Activated effector memory CD4-positive, alpha-beta T cell treated with anti-CD3 and anti-CD28 coated beads, Interleukin-2, amount 50 U/mL, for 16 hours (primary cell): ENCODE measurements at places on chromosomes 4 and X.
A peak's percentile ranks its signal among the peaks of the same experiment; 100 is the strongest.

DNA sequence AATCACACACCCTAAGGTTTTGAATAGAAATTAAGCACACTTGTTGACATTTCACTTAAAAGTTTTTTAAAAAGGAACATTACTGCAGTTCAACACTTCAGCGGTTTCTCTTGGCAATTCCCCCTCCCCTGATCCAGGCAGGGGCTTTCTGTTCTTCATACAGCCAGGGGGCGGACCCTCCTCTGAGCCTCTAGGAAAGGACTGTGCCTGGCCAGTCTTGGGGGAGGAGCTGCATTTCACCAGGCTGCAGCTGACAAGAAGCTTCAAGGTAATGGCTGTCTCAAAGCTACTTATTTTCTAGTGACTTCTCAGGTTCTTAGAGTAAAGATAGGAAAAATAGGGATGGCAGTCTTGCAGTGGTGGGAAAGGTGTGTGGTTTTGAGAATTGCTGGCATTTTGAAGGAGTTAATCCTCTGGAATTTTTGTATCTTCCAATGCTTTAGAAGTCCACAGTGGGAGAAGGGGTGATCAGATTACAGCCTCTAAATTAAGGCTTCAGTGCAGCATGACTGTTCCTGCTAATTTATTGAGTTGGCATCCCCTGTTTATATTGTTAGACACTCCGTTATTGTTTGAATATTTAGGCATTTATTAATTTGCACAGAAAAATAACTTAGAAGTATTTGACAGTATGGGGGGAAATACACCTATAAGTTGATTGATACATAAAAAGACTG, 33.5 kb downstream of the PWWP3B start:
- no peak for DNase-seq

DNA sequence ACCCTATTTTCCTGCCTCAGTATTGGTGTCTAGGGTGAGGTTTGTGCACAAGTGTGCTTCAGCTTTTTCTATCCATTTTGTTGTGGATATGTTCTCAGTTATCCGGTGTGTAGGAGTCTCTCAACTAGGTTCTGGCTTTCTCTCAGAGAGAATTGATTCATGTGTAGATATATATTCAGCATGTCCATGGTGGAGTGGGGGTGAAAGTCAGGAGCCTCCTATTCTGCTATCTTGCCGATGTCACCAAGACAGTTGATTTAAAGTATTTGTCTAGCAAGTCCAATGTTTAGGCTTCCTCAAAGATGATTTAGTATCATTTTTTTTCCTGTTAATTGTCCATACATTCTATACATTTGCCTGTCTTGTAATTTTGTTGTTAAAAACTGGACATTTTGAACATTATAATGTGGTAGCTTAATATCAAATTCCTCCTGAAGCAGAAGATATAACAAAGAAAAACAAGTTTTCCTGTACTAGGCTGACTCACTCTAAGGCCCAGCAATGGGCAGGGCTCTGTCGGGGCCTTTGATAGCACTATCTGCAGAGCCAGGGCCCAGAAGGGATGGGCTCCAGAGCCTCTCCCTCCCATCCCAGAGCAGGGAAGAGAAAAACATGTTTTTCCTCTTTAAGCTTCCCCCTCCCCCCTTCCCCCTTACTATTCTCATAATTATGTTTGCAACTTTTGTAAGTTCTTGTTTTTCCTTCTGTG, 37.6 kb downstream of the GLUD2 start:
- no peak for DNase-seq

- no peak for DNase-seq
Observed at GRCh38 chr4:87414816-87415215, 7.6 kb upstream of the NUDT9 start.

DNA sequence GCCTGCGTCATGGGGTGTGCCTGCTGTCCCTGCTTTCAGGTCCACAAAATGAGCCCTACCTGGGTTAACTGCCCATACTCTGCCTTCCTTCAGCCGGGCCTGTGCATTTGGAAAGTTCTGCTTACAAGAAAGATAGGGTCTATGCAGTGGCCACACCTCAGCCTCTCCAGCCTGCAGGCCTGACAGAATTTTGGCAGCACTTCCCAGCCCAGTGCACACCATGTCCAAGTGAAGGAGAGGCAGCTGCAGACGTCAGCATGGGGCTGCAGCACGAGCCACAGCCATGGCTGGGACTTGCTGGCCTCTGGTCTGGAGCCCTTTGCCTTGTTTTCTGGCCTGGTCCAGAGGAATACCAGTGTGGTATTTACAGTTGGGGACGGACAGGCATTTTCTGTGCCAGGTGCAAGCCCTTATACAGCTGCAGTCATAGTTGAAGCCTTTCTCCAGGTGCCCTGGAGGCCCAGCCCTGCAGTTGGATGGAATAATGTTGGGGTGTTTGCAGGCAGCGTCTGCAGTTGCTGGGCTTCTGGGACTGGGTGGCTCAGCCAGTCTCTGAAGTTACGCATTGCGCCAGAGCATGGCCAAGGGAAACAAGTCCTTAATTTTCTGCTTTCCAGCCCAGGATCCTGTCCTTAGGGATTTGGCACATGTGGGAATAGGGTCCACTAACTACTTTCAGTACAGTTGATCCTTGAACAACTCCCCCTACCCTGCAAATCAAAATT, 26.2 kb downstream of the JADE1 start:
- no peak for DNase-seq

- no peak for DNase-seq
Observed at GRCh38 chr4:184541907-184542306, 67.6 kb upstream of the IRF2 start.

GRCh38 chr4:5463936-5464650, 244.3 kb downstream of the EVC2 start:
- no peak for DNase-seq

GRCh38 chr4:166662266-166662843, 571.9 kb downstream of the SPOCK3 start:
- DNase-seq = no peak

DNA sequence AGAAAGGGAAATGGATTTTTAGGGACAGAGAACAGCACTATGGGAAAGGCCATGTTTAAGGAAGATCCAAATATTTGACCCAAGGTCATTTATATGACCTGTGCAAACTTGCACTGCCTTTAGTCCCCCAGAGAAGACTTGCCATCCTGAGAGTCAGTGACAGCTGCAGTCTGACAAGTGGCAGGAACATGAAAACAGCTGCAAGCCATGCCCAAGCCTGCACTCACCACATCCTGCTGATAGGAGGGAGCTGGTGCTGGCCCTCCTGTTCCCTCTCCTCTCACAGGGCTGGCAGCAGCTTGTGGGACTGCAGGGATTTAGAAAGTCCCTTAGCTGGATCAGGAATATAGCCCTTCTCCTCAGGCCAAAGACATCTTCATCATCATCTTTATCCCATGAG, 187.7 kb downstream of the RAP1GDS1 start:
- DNase-seq = no peak

GRCh38 chr4:22130741-22131140, 182.2 kb upstream of the KCNIP4 start:
- no peak for DNase-seq

DNA sequence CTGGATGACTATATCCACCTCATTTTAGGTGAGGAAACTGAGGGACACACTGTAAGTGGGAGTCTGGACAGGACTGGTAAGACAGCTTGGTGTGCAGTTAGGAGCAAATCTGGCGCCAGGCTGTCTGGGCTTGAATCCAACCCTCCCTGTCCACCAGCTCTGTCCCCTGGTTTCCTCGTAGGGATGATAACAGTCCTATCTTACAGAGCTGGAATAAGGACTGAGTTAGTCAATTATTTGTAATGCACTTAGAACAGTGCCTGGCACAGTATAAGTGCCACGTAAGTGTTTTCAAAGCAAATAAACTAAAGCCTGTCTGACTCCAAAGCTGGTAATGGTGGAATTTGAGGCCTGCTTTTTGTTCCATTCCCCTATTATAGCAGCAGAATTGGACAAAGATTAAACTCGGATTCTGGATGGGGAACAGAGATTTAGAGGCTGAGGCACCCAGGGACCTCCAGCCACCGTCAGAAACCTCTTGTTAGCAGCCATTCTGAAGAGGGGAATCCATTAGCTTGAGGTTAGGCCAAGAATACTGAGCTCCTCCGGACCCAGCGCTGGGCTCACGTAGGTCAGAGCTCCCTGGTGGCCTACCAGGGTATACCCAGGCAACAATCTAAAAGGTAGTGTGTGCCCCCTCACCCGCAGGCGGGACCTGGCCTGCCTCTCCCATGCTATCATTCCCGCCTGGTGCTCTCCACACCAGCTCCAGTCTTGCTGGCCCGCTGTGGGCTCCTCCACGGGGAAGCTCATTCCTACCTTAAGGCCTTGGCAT, 102.1 kb downstream of the UCHL1 start:
- no peak for DNase-seq

DNA sequence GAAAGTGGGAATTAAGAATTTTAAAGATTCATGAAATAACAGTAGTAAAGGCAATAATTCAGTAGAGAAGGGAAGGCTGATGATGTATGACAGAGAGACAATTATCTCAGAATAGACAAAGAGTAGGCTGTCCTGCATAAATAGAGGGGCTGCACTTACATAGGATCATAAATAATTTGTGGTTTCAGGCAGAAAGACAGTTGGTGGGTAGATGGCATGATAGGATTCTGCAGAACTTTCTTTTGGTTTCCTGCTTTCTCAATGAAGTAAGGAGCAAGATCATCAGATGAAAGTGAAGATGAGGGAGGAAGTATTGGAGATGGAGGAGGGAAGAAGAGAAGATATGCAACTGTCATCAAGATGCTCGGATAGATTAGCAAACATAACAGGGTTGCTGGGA, 604.9 kb upstream of the ZFP42 start:
- DNase-seq = no peak

- peak; percentile 39 for DNase-seq
Observed at GRCh38 chr4:3874028-3874415, 107.8 kb downstream of the ADRA2C start.

GRCh38 chr4:38062088-38062775, 102.0 kb downstream of the PTTG2 start:
- peak; percentile 86 for DNase-seq

DNA sequence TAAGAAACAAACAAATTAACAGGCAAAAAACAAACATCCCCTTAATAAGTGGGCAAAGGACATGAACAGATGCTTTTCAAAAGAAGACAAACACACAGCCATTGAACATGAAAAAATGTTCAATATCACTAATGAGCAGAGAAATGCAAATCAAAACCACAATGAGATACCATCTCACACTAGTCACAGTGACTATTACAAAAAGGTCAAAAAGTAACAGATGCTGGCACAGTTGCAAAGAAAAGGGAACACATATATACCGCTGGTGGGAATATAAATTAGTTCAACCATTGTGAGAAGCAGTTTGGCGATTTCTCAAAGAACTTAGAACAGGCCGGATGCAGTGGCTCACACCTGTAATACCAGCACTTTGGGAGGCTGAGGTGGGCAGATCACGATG, 146.1 kb upstream of the NEIL3 start:
- no peak for DNase-seq

GRCh38 chrX:26783512-26784225, 567.7 kb downstream of the MAGEB5 start:
- no peak for DNase-seq

- peak; percentile 66 for DNase-seq
Observed at GRCh38 chrX:69493193-69493592, 10.9 kb upstream of the NALF2 start.

GRCh38 chrX:150982235-150982787, 824 bp upstream of the HMGB3 start:
- no peak for DNase-seq

- DNase-seq = no peak
Observed at GRCh38 chrX:120120223-120120622, 4.5 kb upstream of the RHOXF1 start.

GRCh38 chr4:119209586-119209985, 2.9 kb upstream of the USP53 start:
- DNase-seq = no peak

- DNase-seq = no peak
Observed at GRCh38 chr4:64399313-64400109, 9.7 kb downstream of the TECRL start.

DNA sequence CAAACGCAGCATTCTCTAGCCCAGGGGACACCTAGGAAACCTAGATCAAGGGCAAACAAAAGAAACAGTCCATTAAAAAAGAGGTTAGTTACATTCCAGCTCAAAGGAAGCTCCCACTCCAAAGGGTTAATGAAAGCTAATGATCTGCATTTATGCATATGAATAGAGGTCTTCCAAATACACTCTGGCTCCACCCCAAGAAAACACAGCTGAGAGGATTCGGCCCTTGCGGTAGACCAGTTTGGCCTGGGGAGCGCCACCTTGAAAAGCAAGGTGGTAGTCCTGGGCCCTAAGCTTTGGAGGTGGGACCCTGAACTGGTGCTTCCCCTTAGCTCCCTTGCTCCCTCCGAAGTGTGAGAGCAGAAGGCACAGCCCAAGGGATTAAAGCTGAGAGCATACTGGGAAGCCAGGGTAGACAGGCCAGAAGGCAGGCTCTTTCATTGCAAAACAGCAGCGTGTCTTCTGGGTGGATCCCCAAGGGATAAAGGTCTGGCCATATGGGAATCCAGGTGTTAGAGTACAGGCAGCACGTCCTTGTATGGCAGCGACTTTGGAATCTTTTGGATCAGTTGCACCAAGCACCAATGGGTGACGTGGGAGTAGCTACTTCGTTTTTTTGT, 3.7 kb downstream of the GABRQ start:
- no peak for DNase-seq

GRCh38 chr4:155544547-155544946, 122.1 kb upstream of the GUCY1A1 start:
- no peak for DNase-seq

DNA sequence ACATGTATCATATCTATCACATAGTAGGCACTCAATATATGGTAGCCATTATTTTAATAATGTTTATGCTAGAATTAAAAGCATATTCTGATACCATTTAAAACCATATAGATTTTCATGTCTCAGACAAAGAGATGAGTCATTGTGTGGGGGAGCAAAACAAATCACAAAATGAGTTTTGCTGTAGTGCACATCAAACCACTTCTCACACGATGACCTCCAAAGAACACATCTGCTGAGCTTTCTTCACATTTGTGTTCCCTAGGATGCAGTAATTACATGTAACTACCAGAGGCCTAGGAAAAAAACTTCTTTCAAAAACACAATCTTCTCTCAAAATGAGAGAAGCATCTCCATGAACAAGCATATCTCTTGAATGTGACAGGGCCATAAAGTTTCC, 56.1 kb upstream of the BRS3 start:
- DNase-seq = no peak

DNA sequence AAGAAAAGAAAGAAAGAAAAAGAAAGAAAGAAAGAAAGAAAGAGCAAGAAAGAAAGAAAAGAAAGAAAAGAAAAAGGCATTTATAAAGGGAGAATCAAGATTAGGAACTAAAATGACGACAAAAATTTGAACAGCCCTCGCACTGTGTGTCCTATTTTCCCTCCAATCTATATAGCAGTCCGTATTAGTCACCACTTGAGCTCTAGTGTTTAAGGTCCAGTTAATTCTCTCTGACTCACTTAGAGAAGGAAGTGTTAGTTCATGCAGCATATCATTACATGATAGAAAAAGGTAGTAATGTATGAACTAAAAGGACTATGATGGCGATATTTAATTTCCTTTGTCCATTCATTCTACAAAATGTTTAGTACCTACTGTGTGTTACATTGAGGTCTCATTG, 122.7 kb downstream of the CBLL2 start:
- no peak for DNase-seq

DNA sequence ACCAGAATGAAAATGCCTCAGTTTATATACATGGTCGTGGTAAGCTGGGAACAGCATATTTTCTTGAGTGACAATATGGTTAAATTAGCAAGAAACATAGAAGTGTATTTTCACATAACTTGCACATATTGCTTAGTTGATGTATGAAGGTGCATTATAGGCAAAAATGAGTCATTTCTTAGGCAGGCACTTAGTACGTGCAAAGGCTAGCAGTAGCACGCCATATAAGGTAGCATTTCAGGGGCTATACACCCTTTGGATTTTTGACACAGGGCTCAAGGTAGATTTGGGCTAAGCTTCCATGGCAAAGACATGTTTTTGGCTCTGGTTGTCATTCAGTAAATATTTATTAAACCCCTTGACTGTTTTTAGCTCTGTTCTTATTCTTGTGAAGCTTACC, 33.1 kb downstream of the PCDH7 start:
- DNase-seq = no peak
